H54 (cell line): ENCODE measurements at places on chromosomes 3 and 15.

DNA sequence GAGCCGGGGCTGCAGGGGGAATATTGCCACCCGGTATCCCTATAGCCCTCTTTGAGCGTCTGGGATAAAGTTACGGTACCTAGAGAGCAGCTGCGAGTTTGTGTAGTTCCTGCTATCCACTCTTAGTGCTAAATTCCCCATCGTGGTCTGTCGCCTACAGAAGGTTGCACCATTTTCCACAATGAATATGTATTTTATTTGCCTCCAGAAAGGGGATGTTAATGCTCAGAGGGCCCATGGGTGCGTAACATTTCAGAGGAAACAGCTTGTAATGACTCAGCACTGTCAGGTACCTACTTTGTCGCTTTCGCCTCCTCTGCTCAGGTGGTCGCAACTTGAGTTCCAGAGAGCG lies 1.1 kb downstream of the SLCO3A1 start:
- no peak for DNase-seq

DNA sequence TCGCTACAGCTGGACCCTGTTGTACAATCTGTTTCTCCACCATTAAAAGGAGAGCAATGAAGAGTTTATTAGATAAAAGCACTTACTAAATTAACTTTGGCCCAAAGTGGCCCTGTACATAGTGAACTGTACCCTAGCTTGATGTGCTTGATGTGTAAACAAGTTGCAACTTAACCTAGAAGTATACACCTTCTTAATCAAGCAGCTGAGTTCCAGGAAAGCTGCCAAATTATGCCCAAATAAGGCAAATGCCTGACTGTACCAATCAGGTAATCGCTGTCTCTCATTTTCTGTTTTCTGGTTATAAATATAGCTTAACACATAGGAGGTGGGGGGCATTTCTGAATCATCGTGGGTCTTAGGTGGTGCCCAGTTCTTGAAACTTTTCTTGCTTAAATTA lies 704.8 kb upstream of the CBLB start:
- no peak for DNase-seq

DNA sequence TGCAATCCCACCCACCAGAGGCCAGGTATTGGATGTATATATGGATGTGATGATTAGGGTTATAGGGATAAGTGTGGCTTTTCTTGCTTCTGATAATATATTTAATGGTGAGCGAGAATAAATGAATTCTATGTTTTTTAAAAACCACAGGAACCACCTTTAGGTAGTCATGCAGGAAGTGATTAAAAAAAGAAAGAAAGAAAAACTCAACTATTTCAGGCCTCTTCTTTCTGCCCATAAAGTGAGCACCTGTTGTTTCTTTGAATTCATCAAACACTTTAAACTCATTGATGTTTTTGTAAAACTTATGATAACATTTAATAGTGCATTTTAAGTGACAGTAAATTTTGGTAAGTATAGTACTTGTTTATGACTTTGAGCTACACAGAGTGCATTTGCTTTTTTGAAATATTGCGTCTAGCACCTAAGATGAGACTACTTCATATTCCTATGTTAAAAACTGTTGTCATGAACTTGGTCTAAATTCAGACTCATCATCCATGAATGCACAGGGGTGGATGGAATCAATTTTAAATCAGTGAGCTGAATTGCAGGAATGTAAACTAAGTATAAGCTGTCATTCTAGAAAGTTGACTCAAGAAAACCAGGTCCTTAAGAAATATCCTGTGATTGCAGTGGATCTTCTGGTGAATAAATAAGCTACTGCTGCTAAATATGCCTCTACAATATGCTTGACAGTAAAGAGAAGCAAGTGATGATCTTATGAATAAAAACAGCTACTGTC lies 764.4 kb upstream of the NECTIN3 start:
- DNase-seq = no peak

- no peak for DNase-seq
Measured at GRCh38 chr15:68415501-68416157, 16.3 kb downstream of the ITGA11 start.

- DNase-seq = no peak
Measured at GRCh38 chr3:22175947-22176346, 424.9 kb upstream of the ZNF385D start.
